Right atrium auricular region (tissue), 2 donors: ENCODE measurements at places on chromosomes 5 and 9. TPM values are rescaled to one million over a fixed set of nuclear protein-coding genes. Genes with fewer than 3 reads are reported as not detected.

Gene TMEM252
- total RNA-seq = not detected

DNA sequence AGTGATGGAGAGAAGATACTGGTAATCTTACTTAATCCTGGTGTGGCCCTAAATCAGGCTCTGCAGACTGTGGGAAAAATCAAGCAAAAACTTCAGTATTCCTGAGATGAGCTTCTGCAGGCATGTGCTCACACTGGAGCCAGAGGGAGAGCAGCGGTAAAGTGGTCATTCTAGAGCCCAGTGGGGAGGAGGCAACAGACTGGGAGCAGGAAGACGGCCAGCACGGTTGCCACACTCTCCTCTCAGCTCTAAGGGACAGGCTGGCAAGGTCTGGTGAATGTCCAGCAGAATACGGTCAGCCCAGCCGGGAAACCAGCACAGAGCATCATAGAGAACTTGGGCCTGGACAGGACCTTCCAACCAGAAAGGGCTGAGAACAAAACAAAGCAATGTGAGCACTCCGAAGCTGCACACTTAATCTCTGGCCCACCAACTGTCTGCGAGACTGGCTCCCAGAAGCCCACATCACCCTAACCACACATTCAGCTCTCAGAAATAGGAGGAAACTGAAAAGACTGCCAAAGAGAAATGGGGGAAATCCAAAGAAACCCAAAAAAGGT lies 30.3 kb downstream of the MED27 start:
- no peak for DNase-seq

DNA sequence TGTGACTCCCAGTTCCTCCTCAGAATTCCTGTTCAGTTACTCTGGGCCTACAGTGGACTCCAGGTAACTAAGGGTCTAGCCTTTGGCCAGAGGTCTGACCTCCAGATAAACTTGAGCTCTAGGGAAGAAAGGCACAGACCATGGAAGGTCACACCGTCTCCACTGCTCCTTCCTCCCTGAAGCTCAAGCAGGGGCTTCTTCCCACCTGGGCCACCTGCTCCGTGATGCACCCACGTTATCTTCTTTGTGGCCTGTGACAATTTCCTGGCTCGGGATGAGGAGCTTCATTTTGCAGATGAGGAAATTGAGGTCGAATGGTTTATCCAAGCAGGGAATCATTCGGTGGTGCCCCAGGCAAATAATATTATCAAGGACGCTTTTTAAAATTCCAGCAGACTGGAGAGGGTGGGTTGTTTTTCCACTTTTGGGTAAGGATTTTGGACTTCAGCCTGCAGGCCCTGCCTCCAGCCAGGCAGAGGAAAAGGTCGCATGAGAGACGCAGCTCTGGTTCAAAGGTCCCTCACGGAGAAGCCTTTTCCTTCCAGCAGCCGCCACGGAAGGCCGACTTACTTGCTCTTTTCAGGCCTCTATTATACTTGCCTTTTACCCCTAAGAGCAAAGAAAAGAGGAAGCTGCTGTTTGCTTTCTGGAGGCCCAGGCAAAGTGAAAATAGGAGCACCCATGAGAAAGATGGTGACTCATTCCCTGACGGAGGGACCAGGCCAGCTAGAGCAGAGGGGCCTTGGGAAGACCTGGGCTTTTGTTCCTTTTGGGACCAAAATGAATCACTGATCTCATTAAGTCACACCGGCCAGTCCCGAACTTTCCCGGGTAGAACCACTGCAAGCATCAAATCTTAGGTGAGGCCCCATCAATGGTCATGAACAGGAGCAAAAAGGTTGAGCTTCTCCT lies 22.8 kb upstream of the DUSP1 start:
- no peak for DNase-seq

DNA sequence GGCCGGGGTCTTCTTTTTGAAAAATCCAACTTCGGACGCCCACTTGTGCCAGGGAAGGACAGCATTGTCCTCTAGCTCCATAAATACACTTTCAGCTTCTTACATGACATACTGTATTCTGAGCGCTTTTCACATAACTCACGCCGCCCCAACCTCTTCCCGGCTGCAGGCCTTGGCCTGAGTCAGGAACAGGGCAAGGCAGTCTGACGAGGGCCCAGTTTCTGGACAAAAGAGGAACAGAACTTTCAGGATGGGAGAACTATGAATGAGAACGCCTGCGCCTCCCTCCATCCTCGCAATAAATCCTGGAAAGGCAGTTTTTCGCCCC lies 650 bp downstream of the DCTN4 start:
- DNase-seq = no peak

Gene FOXD1
- not detected for total RNA-seq

Gene PCDHB7
- 1.4 TPM for total RNA-seq

DNA sequence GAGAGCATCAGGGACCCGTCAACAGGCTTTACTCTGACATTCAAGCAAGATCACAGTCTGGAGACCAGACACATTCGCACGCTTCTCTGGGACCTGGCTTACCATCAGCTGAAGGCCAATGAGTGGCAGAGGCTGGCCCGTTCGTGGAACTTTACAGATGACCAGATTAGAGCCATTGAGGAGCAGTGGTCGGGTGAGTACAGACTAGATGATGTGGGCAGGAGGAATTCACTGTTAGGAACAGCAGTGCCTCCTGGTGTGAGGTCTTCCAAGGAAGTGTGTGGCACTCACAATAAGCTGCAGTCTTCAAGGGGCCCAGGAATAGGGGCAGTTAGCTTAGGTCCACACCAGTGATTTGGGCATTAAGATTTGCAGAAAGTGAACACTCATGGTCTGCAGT lies 50.4 kb downstream of the POC5 start:
- no peak for DNase-seq

GRCh38 chr5:127064253-127064840 lies 9.0 kb downstream of the C5orf63 start:
- no peak for DNase-seq

GRCh38 chr9:76588316-76588715 lies 129.3 kb downstream of the GCNT1 start:
- DNase-seq = no peak

Gene CCDC183
- 2.5 TPM for total RNA-seq

DNA sequence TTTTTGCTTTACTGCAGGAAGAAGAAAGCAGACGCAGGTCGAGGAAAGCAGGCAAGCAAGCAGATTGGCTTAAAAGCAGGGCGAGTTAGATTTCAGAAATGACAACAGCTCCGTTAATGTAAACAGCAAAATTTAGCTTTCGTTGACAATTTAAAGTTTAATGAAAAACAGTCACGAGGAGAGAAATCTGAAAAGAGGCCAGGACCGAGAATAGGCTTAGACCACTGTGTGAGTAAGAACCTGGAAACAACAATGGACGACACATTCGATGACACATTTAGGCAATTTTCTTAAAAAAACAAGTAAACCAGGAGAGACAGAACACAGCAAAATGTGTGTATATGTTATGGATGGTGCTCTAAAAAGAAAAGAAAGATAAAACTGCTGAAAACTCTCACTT lies 155.3 kb downstream of the ISOC1 start:
- DNase-seq = no peak
